GM23338 (cell line): ENCODE measurements at places on chromosomes 5 and 9. TPM values are rescaled to one million over a fixed set of nuclear protein-coding genes. Genes with fewer than 3 reads are reported as not detected.

- no peak for DNase-seq
Measured at GRCh38 chr9:21491756-21492155, 9.6 kb upstream of the IFNE start.

The SAXO1 gene
- total RNA-seq = not detected in 2 replicates

GRCh38 chr9:137606734-137607138, 1.2 kb downstream of the ARRDC1 start:
- no peak for DNase-seq

The FBXO38 gene
- total RNA-seq = 45.6 and 63.9 TPM in 2 replicates

The SLC46A2 gene
- total RNA-seq = not detected in 2 replicates

GRCh38 chr9:1009101-1009707, 32.7 kb downstream of the DMRT3 start:
- peak; percentile 84 for DNase-seq

DNA sequence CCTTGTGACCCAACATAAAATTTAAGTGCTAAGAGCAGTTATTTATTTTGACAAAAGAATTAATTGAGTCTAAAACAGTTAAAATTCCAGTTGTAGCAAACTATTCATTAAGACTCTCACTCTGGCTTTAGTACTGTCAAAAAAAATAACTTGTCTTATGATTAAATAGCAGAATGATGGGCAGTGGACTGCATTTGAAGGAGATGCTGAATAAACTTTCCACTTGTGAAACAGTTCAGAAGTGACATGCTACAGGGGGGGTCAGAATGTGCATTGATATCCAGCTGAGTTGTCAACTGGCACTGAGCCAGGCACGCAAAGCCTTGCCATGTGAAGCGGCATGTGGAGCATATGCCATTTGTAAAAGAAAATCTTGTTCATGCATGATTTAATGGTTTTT, 76.0 kb downstream of the FCHO2 start:
- no peak for DNase-seq

- DNase-seq = no peak
Measured at GRCh38 chr5:2522372-2522771, 229.1 kb downstream of the IRX2 start.

DNA sequence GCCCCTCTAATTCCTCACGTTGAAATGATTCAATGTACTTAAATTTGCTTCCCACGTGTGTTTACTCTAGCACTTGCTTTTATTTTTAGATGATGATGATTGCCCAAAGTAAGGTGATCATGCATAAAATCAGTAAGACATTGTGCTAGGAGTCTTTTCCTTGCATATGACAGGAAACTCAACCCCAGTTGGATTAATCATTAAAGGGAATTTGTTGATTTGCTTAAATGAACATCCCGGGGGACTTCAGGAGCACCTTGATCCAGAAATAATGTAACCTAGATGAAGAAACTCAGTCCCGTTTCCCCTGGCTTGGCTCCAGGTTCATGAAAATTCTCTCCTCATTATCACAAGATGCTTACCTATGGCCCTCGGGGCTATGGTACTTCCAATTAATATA, 106.1 kb upstream of the STC2 start:
- no peak for DNase-seq

DNA sequence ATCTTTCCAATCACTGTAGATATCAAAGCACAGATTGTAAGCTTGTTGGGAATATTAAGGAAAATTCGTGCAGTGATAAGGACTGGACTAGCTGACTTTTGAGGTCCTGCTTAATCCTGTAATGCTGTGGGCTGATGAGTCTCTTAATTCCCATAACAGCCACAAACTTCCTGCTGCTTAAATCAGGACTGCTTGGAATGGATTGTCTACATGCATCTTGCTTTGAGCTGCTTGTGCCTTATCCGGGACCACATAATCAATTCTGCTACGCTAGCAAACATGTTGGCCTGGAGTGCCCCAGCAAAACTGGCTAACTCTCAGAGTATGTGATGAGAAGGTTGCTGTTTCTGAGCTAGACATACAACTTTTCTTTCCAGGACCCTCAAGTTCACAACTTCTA, 79.6 kb downstream of the SNCAIP start:
- DNase-seq = no peak

GRCh38 chr9:80093695-80094094, 521.9 kb downstream of the TLE4 start:
- no peak for DNase-seq

The CNTNAP3B gene
- total RNA-seq = 1.9 and 2.4 TPM in 2 replicates

DNA sequence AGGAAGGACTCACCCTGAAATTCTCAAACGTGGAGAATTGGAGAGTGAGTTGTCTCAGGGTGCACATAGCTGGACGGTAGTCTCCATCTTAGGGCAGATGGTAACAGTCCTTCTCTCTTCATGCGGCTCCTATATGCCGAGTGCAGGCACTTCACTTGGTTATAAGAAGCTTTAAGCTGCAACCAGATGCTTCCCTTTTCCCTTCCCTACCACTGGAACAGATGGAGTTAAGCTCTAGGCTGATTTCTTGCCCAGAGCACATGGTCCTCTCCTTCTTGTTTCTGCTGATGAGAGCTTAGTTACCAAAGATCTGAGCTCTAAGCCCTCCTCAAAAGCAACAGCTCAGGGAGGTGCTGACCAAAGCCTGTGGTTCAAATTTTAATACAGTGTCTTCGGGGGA, 355.7 kb downstream of the ARHGEF28 start:
- no peak for DNase-seq

DNA sequence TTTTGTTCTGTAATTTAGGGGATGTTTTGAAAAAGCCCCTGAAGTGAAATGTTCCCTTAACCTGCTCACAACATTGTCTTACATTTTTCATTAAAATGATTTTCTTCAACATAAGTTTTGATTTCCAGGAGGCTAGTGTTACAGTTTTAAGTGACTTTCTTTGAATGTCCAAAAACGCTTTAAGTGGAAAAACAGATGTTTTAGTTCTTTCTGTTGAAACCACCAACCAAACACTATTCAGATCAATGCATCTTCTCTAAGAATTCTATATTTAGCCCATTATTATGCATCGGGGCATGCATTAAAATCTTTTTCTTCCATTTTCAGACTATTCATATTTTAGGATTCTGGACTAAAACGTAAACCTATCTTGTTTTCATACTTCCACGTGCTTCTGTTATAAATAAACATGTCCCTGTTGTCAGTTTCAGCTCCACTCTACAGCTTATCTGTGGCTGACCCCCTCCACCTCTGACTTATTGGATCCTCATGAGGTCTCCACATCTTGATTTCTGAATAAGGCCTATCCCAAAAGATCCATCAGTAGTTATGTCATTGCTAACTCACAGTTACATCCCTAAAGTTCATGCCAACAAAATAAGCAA, 882.3 kb upstream of the SEMA6A start:
- no peak for DNase-seq

DNA sequence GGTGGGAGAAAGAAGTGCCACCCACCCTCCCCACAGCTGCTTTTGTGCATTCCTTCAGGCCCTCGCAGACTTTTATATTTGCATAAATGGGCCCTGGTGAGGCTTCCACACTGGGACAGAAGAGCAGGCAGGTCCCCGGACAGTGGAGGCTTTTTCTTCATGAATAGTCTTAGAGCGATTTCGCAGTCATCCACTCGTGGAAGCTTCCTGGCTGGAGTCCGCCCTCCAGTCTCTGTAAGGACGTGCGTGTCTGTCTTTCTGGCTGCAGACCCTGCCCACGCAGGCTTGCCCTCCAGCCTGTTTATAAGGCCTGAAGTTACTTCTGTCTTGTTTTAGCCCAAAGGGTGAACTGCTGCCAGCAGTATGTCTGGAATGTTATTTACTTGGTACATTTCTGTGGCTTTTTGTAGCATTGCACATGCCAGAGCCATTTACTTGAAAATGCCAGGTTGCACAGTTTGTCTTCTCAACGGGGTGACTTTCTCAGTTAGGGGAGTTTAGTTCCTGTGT, 195.7 kb downstream of the AOPEP start:
- DNase-seq = no peak

DNA sequence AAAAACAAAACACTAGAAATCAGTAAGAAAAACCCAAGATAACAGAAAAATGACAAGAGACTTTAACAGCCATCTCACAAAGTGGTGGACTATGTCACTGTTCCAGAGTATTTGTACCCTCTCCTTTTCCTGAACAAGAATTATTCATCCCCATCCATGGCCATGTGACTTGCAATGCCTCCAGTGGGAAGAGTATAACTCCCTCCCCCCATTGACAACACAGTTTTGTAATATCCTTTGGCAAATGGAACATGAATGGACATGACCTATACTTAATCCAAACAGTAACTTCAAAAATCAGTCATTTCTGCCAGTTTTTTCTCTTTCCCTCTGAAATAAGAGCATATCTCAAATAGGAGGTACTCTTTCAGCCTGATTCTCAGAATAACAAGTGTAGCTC, 33.9 kb downstream of the PTBP3 start:
- DNase-seq = no peak

The CCNI2 gene
- 0.74 and 2.5 TPM in 2 replicates for total RNA-seq
